HS-5 (cell line): ENCODE measurements at places on chromosomes 13 and 19.

- peak; percentile 0 for DNase-seq
These were observed 1074.3 kb upstream of the PCDH9 start for GRCh38 chr13:68304286-68304893.

DNA sequence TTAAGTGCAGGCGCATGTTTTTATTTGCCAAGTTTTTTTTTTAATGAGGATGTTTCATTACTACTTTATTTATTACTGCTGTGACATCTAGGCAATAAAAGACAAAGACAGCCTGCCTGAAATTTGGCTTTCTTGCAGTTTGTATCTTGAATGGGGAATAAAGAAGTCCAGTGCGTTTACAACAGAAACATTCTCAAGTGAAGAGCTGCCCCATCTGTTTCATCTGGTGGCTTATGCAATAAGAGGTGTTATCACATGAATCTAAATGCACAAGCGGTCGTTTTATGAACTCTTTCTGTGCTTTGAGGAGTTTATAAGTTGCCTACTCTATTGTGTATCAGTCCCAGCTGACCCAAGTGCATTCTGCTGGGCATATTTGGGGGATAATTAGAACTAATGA, 12.6 kb upstream of the MAB21L1 start:
- DNase-seq: no peak

- DNase-seq: no peak
These were observed 12.2 kb downstream of the CERS1 start for GRCh38 chr19:18883526-18884304.

GRCh38 chr13:107512551-107512950, 702.8 kb downstream of the LIG4 start:
- no peak for DNase-seq

- DNase-seq: peak; percentile 51
These were observed 9.9 kb upstream of the FPR3 start for GRCh38 chr19:51784922-51785690.

GRCh38 chr13:25927363-25927762, 124.5 kb downstream of the SHISA2 start:
- no peak for DNase-seq

DNA sequence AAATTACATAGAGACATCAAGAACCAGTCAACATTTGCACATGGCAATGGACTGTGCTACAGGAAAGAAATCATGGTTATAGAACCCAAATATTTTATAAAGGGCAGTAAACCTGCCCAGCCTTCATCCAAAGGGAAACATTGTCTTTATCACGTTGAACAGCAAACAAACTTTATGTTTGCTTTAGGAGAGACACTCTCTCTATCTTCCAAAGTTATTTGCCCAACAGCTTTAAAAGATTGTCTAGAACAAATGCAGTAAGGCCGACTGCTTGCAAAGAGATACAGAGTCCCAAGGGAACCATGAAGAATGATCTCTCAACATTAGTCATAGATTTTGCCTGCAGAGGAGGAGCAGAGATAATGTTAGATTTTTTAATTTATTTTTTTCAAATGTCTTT, 1323.5 kb upstream of the SLC10A2 start:
- DNase-seq: no peak

DNA sequence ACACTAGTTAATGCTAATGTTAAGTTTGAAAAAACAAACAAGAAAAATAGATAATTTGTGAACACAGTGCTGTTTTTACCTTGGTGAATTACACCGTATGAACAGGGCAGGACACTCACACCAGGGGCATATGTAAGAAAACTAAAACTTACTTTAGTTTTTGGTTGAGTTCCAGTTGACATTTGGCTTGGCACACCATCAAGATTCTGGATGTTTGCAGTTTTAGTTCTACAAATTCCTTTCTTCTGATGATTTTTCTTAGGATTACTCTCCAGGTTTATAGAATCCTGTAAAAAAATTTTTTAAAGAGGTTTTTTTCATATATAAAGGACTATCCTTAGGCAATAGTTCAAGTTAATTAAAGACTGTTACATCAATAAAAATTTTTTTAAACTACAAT, 238.5 kb upstream of the STARD13 start:
- DNase-seq: peak; percentile 48

GRCh38 chr13:48518083-48518482, 14.8 kb downstream of the RCBTB2 start:
- no peak for DNase-seq

GRCh38 chr19:743168-743687, 7.7 kb upstream of the MISP start:
- DNase-seq: no peak

DNA sequence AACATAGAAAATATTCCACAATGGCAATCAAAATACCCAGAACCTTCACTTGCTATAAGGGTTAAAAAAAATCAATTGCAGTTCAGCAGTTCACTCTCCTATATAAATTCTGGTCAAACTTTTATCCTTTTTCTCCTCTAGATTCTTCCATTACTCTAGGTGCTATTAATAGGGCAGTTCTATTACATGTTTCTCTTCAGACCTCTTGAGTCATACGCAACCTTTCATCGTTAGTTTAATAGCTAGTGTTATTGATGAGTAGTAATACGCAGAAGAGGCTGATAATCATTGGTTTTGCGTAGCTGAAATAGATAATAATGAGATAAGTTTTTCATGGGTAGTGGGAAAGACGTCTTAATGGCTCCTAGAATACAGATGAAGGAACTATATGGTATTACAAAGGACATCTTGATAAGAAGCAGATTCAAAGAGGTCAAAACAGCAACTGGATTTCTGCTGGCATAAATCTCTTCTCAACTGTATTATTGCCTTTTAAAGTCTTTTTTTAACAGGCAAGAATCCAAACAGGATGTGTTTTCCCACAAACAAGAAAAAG, 118.3 kb upstream of the STARD13 start:
- DNase-seq: no peak

DNA sequence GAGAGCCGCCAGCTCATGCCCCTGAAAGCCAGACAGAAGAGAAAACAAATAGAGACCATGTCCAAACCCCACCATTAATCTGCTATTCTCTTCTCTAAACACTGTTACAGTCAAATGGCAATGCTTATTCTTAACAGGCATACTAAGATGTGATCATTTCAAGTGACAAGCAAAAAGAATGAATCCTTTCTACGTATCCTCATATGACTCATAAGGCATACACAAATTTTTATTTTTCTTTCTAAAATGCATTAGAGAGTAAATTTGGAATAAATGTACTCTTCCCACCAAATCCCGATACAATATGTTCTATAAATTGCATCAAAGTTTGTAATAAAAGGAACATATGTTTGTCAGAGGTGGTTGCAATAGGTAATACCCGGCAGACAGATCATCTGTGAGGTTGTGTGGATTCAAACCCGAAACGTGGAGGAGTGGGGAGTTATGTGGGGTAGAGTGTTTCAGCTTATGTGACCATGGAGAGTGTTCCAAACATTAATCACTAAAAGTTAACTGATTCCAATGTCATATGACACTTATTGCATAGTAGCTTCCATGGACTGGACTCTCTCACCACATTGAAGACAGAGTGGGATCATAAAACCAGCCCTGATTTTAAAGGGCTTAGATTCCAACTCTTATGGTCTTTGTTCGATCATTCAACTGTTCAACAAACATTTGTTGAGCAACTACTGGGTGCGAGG, 213.1 kb downstream of the DCLK1 start:
- DNase-seq: no peak

- no peak for DNase-seq
These were observed 24.3 kb downstream of the COLGALT1 start for GRCh38 chr19:17579661-17580244.

GRCh38 chr19:57689750-57690149, 8.0 kb downstream of the ZNF551 start:
- DNase-seq: no peak

- no peak for DNase-seq
These were observed 21.6 kb upstream of the FNDC3A start for GRCh38 chr13:48954081-48954480.

- DNase-seq: no peak
These were observed 921.6 kb upstream of the PCDH20 start for GRCh38 chr13:62337109-62337880.

DNA sequence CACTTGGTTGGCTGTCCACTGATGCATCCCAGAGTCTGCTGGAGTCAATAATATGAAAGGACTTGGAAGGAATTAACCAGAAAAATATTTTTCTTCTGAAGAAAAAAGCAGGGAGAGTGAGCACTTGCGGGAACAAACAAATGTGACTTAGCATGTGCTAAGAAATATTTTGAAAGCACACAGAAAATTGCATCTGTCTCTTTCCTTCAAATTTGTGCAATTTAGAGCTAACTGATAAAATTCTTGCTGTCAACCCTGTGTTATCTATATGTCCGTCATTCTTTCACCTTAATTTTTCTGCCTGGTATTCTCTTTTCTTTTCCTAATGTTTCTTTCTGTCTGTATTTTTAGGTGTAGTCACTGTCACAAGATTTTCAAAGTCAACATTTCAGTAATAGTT, 852.6 kb downstream of the PCDH9 start:
- no peak for DNase-seq

DNA sequence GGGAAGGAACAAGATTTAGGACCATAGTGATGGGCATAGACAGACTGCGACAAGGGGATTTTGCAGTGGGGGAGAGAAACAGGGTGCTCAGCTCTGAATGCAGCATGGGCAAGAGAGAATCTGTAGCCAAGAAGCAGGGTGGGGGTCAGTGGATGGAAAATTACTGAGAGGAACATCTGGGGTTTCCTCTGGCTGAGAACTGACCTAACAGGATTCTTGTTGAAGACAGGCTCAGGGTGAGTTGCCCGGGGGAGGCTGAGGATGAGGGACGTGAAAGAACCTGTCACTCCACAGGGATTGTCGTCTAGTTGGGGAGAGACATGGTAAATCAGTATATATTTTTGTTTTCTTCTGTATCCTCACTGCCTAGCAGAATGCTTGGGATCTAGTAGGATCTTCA, 118.7 kb upstream of the PEG3 start:
- no peak for DNase-seq
